Posterior cingulate gyrus (tissue), 11 donors: ENCODE measurements at places on chromosomes 11 and 22.
A peak's percentile ranks its signal among the peaks of the same experiment; 100 is the strongest.

GRCh38 chr11:133945087-133945974, 11.4 kb downstream of the IGSF9B start:
- peak; percentile 86 for DNase-seq

GRCh38 chr11:78338138-78338537, 79.5 kb downstream of the GAB2 start:
- no peak for DNase-seq

DNA sequence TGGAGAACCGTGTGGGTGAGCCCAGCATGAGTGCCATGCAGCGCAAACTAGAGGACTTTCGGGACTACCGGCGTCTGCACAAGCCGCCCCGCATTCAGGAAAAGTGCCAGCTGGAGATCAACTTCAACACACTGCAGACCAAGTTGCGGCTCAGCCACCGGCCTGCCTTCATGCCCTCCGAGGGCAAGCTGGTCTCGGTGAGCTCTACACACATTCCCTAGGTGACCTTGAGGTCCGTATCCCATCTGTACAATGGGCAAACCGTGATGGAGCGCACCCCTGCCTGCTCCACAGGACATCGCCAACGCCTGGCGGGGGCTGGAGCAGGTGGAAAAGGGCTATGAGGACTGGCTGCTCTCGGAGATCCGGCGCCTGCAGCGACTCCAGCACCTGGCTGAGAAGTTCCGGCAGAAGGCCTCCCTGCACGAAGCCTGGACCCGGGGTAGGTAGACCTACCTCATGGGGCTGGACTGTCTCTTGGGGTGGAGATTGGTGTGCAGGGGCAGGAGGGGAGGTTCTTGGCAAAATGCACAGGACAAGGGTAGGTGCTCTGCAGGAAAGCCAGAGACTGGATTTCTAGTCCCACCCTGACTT, 10.6 kb downstream of the CTSF start:
- DNase-seq, result no peak

GRCh38 chr11:117202386-117203068, 3.4 kb downstream of the TAGLN start:
- no peak for DNase-seq

- no peak for DNase-seq
These were observed 32.9 kb downstream of the PPME1 start for GRCh38 chr11:74203966-74204365.

- no peak for DNase-seq
These were observed 5.3 kb upstream of the LRRC10B start for GRCh38 chr11:61503135-61503770.
